WERI-Rb-1 (cell line): ENCODE measurements at places on chromosomes 5 and 9.

GRCh38 chr5:131635684-131636572 is 899 bp upstream of the RAPGEF6 start:
- DNase-seq = no peak

GRCh38 chr9:89379508-89380115 is 61.3 kb downstream of the SECISBP2 start:
- DNase-seq = no peak

- no peak for DNase-seq
Observed at GRCh38 chr9:6302417-6302816, 25.8 kb upstream of the TPD52L3 start.

- DNase-seq = no peak
Observed at GRCh38 chr9:120891884-120892747, 15.1 kb upstream of the PHF19 start.

GRCh38 chr5:102762562-102763227 is 7.6 kb downstream of the PAM start:
- no peak for DNase-seq

GRCh38 chr5:14457476-14457875 is 124.1 kb upstream of the OTULINL start:
- DNase-seq = peak; percentile 44

DNA sequence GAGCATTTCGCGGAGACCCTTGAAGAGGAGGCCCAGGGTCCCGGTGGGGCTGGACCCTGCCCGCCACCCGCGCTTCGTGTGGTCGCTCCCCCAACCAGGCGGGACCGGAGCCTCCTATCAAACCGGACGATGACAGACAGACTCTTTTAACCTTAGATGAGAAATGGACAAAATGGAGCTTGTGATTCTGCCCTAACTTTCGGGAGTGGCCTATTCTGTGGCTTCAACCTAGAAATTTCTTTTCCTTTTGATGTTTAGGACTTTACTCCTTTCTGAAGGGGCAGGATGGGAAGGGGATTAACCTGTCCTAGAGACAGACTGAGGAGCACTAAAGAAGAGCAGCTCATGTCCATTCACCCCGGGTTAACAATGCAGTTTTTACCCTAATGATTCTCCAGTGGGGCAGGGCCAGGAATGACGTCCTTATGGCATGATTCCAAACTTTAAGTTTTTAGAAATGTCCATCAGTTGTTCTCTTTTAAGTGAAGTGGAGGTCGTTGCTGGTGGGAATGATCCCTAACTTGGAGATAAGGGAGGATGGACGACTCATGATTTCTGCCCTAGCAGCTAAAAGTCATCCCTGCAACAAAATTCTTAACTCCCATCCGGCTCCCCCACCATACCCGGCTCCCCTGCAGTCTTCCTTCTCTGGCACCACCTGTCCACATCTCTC is 1.0 kb downstream of the NIPSNAP3A start:
- DNase-seq = no peak

GRCh38 chr5:55037890-55038289 is 13.8 kb downstream of the GZMK start:
- DNase-seq = no peak

DNA sequence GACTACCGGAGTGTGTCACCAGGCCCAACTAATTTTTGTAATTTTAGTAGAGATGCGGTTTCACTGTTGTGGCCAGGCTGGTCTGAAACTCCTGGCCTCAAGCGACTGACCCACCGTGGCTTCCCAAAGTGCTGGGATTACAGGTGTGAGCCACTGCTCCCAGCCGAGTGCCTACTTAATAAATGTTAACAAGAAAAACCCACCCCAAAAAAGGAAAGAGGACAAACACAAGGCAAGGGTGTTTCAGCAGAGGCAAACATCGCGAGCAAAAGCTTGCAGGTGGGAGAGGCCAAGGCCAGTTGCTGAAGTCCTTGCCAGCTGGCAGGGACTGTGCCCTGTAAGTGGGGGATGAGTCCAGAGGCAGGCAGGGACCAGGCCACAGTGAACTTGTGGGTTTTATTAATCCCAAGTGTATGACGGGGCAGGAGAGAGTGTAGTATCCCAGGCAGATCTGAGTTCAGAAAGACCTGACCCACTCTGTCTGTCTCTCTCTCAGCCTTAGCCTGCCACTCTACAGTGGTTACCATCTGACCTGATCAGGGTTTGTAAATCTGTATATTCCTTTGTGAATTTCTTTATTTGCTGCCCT is 6.4 kb upstream of the FPGS start:
- DNase-seq = no peak

GRCh38 chr5:96961053-96961452 is 25.2 kb downstream of the LNPEP start:
- no peak for DNase-seq

DNA sequence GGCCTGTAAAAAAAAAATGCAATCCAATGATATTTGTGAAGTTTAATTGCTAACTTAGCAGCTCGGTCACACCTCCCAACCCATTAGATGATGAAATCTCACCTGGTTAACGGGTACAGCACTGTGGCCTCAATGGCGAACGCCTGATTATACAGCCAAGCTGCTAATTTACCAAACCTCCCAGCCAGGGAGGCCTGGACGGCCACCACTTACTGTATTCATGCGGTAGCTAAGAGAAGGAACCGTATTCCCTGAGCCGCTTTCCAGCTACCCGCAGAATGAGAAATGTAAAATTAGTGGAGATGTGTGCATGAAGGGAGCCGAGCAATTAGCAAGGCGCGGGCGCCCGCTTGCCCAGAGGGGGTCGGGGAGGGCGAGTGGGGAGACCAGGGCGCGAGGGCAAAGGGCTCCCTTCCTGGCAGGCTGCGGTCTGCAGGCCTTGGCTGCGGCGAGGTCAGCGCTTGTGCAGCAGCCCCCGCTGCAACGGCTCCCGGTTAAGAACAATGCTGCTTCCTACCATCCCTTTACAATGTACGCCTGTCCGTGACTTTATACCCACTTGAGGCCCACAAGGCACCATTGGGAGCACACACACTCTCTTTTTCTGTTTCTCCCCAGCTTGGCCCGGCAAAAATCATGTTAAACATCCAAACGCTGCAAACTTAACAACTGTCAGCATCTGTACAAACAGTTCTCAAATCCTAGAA is 70.4 kb upstream of the TBCA start:
- no peak for DNase-seq

- DNase-seq = no peak
Observed at GRCh38 chr9:12723409-12724028, 30.3 kb downstream of the TYRP1 start.
